B cell (primary cell): ENCODE measurements at places on chromosomes 5 and 9. TPM values are rescaled to one million over a fixed set of nuclear protein-coding genes. Genes with fewer than 3 reads are reported as not detected.

- no peaks in the 10 kb centered on the region for H3K4me1 ChIP-seq
- no peak overlapping the region for H3K4me3 ChIP-seq
- H3K36me3 ChIP-seq: no peaks in the 10 kb centered on the region
- no peaks in the 10 kb centered on the region for H3K27me3 ChIP-seq
Observed at GRCh38 chr9:93814077-93814956, 140.8 kb downstream of the BARX1 start.

- H3K27me3 ChIP-seq: no peaks in the 10 kb centered on the region
- no peak for DNase-seq
- H3K4me3 ChIP-seq: no peak overlapping the region
- H3K4me1 ChIP-seq: no peaks in the 10 kb centered on the region
- H3K27ac ChIP-seq: no peak overlapping the region
- H3K36me3 ChIP-seq: no peaks in the 10 kb centered on the region
Observed at GRCh38 chr5:19104948-19105347, 883.1 kb downstream of the CDH18 start.

DNA sequence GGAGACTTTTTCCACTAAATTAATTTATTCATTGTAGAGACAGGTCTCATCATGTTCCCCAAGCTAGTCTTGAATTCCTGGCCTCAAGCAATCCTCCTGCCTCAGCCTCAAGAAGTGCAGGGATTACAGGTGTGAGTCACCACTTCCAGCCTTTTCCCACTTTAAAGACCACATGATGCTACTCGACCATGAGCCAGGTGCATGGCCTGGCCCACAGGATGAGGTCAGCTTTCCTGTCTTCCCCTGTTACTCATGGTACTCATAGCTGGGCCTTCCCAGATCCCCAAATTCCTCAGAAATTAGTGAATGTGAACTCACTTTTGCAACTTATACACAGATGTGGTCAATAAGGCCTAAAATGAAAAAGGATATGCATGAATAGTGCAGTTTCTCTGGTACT is 395.9 kb downstream of the SEMA5A start:
- H3K4me1 ChIP-seq: no peaks in the 10 kb centered on the region
- H3K27ac ChIP-seq: no peak overlapping the region
- no peaks in the 10 kb centered on the region for H3K36me3 ChIP-seq
- DNase-seq: no peak
- H3K4me3 ChIP-seq: no peak overlapping the region

- H3K4me1 ChIP-seq: no peaks in the 10 kb centered on the region
- H3K4me3 ChIP-seq: no peak overlapping the region
- peaks cover 13% of the 10 kb centered on the region for H3K36me3 ChIP-seq
Observed at GRCh38 chr5:98791898-98792580, 18.6 kb downstream of the RGMB start.

- H3K27ac ChIP-seq: no peak overlapping the region
- no peak for DNase-seq
- H3K36me3 ChIP-seq: no peaks in the 10 kb centered on the region
- H3K4me1 ChIP-seq: no peaks in the 10 kb centered on the region
- no peaks in the 10 kb centered on the region for H3K27me3 ChIP-seq
- no peak overlapping the region for H3K4me3 ChIP-seq
Observed at GRCh38 chr5:42267091-42267490, 156.1 kb upstream of the GHR start.

DNA sequence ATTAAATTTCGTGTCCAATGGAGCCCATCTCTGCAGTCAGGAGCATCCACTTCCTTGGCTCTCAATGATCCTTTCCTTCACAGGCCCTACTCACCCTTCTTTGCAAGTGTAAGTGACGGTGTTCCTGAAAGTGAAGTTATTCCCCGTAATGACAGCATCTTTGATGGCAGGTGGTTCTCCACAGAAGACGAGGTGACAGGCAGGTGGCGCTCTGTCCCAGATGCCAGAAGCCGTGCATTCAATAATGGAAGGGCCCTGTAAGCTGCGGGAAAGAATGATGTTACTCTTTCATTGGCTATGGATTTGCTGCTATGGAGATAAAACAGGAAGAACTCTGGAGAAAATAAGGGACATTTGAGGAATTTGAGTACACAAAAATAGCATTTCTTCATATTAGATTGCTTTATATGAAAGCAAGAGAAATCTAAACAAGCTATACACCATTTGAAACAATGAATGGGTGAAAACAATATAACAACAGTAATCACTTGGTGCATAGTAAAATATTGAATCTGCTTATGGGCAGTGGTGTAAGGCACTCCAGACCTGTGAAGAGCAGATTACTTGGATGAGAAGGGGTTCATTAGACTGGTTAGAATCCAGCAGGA is 89.9 kb upstream of the TXNDC8 start:
- H3K27ac ChIP-seq: no peak overlapping the region
- no peak for DNase-seq
- no peaks in the 10 kb centered on the region for H3K27me3 ChIP-seq
- H3K4me1 ChIP-seq: no peaks in the 10 kb centered on the region
- H3K36me3 ChIP-seq: no peaks in the 10 kb centered on the region

GRCh38 chr9:17807613-17808282 is 228.9 kb downstream of the SH3GL2 start:
- no peak overlapping the region for H3K4me3 ChIP-seq
- H3K27me3 ChIP-seq: no peaks in the 10 kb centered on the region
- no peak for DNase-seq

PHF24 gene
- total RNA-seq: not detected in 2 replicates
